ENCODE measurements at places on chromosomes 3 and 15. TPM values are rescaled to one million over a fixed set of nuclear protein-coding genes. Genes with fewer than 3 reads are reported as not detected.

GRCh38 chr3:177689869-177690268 is 492.6 kb upstream of the TBL1XR1 start:
- no peak for DNase-seq

GRCh38 chr15:98547741-98548138 is 100.6 kb upstream of the IGF1R start:
- DNase-seq: no peak

DNA sequence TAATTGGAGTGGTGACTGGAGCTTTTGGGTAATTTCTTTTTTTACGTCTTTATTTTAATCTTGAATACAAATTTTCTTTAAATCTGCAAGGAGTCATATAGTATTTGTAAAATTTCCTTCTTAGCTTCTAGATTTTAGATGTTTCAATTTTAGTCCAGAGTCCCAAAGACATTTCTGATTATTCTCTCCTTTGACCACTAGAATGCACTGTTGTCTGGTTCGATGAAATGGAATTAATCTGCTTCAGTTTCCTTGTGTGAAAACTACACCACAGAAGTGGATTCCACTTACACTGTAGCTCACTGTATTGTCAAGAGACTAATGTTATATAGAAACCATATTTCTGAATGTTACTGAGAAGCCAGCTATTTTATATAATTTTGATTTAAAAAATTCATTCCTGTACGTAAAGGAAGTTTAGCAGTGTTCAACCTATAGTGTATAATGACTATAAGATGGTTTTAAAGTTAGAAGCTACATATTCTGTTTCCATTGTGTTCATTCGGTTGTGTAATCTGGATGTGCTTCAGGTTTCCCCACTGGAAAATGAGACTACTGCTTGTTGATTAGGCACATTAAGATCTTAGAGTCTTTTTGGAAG is 6.1 kb downstream of the GRAMD1C start:
- no peak for DNase-seq

DNA sequence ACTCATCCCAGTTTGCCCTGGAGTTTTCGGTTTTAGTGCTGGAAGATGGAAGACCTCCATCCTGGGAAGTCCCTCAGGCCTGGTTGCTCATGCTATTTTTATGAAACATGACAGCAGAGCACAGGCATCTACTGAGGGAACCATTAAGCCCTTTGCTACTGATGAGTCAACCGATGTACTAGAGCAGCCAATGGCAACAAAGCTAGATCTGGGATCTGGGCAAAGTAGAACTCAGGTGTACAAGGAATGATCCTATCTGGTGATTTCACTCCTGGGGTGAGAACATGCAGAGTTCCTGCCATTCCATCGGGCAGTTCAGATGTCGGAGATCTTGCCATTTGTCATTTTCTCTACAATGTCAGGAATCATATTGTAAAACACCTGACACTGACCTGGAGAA is 166.2 kb upstream of the NSMCE3 start:
- DNase-seq: no peak

DNA sequence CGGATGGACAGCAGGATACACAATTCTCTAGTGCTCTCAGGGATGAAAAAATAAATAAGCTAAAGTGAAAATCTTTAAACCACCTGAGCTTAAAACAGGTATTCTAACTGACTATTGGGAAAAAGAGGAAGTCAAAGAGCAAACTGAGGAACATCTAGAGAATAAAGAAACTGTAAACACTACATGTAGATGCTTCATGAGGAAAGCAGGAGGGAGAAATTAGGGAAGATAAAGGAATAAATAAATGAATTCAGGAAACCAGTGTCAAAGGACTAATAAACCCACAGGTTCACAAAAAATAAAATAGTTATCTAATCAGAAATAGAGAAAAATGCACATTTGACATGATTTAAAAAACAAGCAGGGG is 525 bp upstream of the MCCC1 start:
- no peak for DNase-seq

The AADACL2 gene
- not detected for total RNA-seq

GRCh38 chr3:12395349-12396012 is 88.8 kb upstream of the TSEN2 start:
- DNase-seq: peak; percentile 41

- no peak for DNase-seq
Measured at GRCh38 chr3:12932347-12932746, 91.0 kb upstream of the RPL32 start.

- DNase-seq: no peak
Measured at GRCh38 chr15:28103831-28104230, 4.7 kb upstream of the OCA2 start.

GRCh38 chr15:31487811-31488436 is 161.3 kb downstream of the KLF13 start:
- peak; percentile 60 for DNase-seq

DNA sequence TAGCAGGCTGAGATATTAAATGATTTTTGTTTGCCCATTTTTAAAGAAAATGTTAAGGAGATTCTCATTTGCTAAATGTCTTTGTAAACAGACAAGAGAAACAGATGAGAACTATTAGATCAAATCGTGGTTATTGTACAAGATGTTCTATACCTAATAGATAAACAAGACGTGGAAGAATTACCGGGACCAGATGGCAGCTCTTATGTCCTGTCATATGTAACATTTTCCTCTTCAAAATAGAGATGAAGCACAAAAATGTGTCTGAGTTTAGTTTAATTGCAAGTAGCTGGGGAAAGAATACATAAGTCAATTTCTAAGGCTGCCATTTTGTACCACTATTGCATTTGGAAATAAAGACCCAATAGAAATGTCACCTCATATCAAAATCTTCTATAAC is 553.7 kb downstream of the TUSC7 start:
- DNase-seq: no peak

The CLDN18 gene
- total RNA-seq: not detected

The WNT5A gene
- not detected for total RNA-seq

DNA sequence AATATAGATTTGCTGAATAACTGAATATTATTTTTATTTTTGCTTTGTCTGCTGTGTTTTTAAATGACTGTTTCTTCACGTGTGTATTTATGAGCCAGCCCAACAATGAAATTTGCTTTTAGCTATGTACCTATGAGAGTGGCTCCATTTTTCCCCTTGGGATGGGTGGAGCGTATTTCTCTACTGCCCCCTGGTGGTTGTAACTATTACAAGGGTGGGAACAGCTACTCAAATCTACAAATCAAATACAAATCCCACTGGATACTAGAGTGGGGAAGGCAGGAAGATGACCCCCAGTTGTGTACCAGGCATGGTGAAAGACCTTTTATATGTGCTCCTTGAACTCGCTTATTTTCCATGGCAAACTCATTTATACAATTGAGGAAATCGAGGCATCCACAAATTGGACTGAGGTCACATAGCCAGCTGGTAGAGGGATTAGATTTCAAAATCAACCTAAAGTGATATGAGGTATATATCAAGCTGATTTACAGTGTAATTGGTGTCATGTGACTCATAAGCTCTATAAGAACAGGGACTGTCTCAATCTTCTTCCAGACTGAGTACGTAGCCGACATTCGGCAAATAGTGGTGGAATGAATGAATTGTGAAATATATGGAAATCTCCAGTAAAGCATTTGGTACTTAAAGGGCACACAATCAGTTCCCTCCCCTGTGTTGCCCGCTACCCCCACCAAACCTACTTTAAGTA is 69.5 kb upstream of the VEPH1 start:
- peak; percentile 25 for DNase-seq

- DNase-seq: no peak
Measured at GRCh38 chr3:10150987-10151386, 9.4 kb downstream of the VHL start.

The RHCG gene
- not detected for total RNA-seq

DNA sequence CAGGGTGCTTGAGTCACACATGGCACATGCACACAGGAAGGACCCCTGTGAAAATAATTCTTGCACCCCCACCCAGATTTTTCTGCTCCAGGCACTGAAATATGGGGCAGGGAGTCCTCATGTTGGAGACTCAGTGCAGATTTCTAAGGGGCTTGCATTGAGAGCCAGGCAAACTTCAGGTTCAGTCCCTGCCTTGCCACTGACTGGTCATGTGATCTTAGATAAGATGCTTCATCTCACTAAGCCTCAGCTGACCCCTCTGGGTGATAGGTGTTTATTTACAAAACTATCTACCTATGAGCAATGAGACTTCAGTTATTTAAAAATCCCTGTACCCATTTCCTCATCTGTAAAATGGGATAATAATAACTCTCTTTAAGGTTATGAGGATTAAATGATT is 30.1 kb upstream of the C3orf80 start:
- no peak for DNase-seq

- DNase-seq: no peak
Measured at GRCh38 chr3:30308131-30308530, 298.3 kb upstream of the TGFBR2 start.

GRCh38 chr15:96340598-96341512 is 10.4 kb downstream of the NR2F2 start:
- DNase-seq: no peak

The PPARG gene
- total RNA-seq: 0.63 TPM

DNA sequence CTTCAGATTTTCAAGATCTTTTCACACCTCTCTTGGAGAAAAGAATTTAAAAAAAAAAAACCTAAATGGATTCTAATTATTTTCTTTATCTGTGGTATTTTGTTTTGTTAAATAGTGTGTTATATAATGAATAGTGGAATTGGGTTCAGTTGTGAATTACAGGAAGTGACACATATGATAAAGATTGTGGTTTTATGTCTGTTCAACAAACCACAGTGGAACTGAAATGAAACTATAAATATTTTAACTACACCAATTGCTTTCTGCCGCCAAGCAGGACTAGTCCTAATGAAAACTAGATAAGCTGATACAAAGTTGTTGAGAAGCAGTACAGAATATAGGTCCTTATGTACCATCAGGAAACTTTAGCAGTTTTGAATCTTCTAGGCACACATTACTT is 121.6 kb downstream of the UBE2E2 start:
- no peak for DNase-seq

The ARGFX gene
- not detected for total RNA-seq

DNA sequence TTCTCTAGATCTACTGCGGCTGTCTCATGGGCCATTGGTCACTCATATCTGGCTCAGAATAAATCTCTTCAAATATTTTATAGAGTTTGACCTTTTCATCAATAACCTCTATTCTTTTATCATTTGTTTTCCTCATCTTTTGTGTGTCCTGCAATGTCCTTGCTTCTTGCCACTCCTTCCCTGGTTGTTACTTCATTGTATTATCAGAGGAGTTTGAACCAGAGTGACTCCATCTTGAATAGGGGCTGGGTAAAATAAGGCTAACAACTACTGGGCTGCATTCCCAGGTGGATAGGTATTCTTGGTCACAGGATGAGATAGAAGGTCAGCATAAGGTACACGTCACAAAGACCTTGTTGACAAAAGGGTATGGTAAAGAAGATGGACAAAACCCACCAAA is 9.9 kb upstream of the LPCAT4 start:
- no peak for DNase-seq

DNA sequence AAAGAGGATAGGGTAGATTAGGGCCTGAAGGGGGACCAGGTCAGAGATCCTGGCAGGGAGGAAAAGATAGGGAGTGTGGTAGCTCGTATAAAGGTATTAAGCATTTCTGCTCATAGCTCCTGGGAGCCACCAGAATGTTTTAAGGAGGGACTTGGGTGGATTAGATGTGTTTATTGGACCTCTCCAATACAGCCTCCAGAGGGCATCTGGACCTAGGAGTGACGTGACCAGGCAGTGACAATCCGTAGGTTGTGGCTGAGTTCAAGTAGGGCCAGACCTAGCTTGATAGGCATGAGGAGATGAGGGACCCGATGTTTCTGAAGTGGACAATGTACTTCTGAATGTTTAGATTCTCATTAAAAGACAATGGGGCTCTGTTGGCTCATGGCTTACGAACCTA is 435.2 kb downstream of the MCTP2 start:
- DNase-seq: no peak

DNA sequence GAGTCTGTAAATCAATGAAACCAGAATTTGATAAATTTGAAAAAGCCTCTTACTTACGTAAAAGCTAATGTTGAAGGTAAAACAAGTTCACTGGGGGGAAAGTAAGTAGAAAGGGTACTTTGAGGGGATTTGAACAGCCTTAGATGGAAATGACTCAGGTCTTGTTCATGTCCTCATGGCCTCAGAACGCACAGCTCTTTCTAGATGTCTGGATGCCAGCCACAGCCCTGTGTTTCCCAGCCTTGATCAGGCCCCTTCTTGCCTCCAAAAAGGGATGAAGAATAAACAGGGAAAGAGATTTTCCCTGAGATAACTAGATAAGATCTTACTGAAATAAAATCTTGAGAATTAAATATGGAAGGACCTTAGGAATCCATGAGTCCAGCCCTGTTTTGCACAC is 237.1 kb upstream of the GOLGA6L4 start:
- no peak for DNase-seq

DNA sequence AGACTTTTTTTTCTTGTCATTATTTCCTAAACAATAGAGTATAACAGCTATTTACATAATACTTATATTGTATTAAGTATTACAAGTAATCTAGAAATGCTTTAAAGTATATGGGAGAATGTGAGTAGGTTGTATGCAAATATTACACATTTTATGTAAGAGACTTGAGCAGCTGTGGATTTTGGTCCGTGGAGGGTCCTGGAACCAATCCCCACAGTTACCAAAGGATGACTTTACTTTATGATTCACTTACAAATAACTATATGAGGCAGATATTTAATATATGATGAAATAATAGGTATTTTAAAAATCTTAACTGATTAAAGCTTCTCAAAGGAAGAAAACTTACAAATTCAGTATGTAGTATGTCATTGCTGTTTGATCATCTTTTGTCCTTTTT is 56.3 kb downstream of the PPP2R3A start:
- DNase-seq: no peak

- DNase-seq: peak; percentile 31
Measured at GRCh38 chr15:71800835-71801745, 9.3 kb upstream of the NR2E3 start.

- DNase-seq: no peak
Measured at GRCh38 chr15:55530861-55531313, 22.9 kb upstream of the DNAAF4 start.

DNA sequence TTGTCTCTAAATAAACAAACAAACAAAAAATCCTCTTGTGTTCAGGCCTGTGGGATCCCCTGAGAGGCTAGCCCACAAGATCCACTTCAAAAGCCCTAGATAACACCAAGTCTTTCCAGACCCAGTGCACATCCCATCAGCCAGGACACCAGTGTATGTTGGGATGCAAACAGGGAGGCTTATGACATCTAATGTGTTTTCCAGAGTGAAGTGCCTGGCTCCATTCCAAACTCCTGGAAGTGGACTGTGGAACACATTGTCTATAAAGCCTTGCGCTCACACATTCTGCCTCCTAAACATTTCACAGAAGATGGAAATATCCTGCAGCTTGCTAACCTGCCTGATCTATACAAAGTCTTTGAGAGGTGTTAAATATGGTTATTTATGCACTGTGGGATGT is 57.0 kb downstream of the MLH1 start:
- DNase-seq: no peak

GRCh38 chr15:60620708-60621107 is 141.8 kb upstream of the ICE2 start:
- DNase-seq: no peak

GRCh38 chr3:173401369-173401768 is 3.8 kb downstream of the NLGN1 start:
- DNase-seq: no peak

The HRG gene
- not detected for total RNA-seq
